ENCODE measurements at places on chromosomes 3 and 15.

DNA sequence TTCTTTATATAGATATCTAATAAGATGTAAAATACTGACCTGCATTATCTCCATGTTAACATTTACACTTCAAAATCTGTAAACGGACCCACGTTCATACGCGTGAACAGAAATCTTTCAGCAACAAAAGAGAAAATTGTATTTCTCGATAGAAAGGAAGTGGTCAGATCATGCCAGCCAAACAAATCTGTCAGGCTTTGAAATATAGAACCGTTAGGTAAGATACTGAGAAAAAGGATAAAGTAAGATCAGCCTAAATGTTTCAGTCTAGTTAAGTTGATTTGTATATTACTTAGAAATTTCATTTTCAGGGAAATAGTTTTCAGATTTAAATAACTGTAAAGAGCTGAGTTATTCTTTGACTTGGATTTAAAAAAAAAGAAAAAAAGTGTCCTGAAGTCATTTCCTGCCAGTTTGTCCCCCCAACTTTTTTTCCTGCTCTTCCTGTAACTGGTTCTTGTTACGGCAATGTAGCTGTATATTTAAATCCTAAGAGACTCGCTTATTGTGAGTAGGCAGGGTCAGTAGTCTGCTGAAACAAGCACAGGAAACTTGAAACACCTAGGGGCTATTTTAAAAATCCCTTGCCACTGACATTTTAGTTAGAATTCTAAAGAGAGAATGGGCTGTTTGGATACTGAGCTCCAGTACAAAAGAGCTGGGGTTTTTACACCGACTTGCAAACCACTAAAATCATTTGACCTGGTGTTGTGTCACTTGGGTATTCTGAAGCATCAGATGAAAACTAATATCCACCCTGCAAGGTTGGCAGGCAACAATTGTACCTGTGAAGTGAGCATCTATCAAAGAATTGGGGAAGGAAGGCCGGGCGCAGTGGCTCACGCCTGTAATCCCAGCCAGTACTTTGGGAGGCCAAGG lies 237.5 kb downstream of the UBE2E2 start:
- DNase-seq: no peak

DNA sequence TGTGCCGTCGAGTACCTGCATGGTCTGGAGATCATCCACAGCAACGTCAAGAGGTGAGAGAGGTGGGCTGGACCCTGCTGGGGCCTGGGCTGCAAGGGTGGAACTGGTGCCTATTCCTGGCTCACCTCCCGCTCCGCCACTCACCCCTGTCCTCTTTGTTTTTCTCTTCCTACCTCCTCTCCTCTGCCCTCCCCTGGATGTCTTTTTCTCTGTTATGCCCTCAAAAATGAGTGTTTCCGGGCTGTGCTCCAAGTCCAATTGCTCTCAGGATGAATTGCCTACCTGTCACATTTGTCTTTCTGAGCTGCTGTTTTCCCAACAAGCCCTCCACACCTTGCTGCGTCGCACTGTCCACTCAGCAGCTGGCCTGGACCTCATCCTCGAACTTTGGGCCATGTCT lies 28.5 kb upstream of the TATDN2 start:
- DNase-seq: no peak

DNA sequence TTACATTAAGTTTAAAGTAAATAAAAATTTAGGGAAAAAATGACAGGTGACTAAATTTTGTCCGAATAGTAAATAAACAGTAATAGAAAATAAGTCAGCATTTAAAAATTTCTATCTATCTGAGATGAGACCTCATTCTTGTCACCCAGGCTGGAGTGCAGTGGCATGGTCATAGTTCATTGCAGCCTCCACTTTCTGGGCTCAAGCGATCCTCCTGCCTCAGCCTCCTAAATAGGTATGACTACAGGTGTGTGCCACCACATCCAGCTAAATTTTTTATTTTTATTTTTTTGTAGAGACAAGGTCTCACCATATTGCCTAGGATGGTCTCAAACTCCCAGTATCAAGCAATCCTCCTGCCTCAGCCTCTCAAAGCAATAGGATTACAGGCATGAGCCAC lies 7.8 kb downstream of the KPNA4 start:
- no peak for DNase-seq

DNA sequence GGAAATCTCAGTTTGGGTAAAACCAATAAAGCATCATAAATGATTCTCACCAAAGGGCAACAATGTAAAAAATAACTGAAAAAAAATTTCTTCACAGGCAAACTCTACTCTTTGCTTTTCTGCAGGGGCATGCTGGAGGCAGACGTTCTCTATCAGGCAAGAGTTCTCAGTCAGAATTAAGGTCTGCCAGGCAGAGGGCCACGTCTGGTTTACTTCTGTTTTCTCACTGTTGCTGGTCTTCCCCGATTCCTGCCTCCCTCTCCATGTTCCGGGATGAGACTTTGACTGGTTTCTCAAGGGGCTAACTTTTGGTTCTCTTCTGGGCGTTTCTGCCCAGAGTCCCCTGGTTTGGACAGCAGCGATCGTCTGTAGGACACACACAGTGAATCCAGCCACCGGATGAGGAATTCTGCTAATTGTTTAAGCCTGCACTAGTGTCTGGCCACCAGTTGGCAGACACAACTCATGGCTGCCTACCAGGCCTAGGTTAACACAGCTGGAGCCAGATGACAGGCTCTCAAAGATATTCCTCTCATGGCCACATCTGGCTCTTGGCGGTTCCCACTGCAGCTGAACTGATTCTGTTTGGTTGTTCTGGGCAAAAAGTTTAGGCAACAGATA lies 273.1 kb downstream of the FOXP1 start:
- DNase-seq: peak; percentile 14

- no peak for DNase-seq
Observed at GRCh38 chr3:118806423-118806822, 228.2 kb downstream of the IGSF11 start.

GRCh38 chr3:150877303-150877702 lies 27.9 kb downstream of the MINDY4B start:
- DNase-seq: no peak

GRCh38 chr3:124147946-124148345 lies 156.0 kb upstream of the ROPN1 start:
- DNase-seq: no peak

DNA sequence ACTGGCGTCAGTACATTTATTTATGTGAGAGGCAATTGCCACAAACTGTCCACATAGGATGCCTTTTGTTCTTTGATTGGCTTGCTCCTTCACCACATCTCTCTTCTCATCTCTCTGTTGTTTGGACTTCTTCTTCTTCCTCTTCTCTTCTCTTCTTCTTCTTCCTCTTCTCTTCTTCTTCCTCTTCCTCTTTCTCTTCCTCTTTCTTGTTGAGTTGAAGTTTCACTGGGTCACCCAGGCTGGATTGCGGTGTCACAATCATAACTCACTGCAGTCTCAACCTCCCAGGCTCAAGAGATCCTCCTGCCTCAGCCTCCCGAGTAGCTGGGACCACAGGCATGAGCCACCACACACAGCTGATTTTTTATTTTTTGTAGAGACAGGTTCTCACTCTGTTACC lies 67.7 kb upstream of the GSK3B start:
- DNase-seq: no peak

DNA sequence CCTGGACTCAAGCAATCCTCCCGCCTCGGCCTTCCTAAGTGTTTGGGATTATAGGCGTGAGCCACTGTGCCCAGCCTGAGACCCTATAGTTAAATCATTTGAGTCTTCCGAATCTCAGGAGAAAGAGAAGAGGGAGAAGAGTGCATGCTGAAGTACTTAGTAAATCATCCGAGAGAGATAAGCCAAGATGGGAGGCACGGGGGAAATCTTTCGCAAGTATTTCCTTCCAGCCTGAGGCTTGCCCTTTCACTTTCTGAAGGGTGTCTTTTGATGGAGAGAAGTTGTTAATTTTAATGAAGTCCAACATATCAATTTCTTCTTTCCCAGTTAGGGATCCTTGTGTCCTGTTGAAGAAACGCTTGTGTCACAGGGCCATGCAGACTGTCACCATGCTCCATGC lies 97.1 kb upstream of the SLC6A6 start:
- no peak for DNase-seq

DNA sequence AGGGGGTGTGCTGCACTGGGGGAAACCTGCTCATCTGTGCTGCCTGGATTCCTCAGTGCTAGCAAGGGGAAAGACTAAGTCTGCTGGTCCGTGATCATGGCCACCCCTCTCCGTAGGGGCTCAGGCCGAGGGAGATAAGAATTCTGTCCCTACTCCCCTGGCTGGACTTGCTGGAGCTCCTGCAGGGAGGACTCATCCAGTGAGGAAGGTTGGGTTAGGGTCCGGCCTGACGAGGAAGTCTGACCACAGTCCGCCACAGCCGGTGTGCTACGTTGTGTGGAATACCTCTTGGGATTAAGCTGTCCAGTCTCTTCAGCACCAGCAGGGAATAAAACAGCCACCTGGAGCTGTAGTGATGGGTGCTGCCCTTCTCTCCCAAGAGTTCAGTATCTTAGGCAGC lies 1309.1 kb upstream of the CADM2 start:
- DNase-seq: no peak

DNA sequence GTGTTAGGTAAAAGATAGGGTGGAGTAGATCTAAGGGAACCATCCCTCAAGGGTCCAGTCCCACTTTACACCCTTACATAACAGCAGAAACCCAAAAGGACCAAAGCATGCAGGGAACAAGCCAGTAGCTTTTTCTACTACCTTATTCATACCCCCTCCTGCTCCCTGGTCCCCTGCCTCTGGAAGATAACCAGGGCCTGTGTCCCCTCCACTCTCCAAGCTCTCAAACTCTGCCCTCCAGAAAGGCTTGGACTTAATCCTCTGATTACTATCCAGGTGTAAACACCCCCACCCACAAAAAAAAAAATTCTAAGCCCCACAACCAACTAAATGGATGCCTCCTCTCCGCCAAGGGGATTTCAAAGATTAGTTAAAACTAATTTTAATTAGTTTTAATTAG lies 33.9 kb upstream of the STRIT1 start:
- DNase-seq: no peak

- DNase-seq: no peak
Observed at GRCh38 chr15:53009093-53009492, 219.0 kb upstream of the ONECUT1 start.

DNA sequence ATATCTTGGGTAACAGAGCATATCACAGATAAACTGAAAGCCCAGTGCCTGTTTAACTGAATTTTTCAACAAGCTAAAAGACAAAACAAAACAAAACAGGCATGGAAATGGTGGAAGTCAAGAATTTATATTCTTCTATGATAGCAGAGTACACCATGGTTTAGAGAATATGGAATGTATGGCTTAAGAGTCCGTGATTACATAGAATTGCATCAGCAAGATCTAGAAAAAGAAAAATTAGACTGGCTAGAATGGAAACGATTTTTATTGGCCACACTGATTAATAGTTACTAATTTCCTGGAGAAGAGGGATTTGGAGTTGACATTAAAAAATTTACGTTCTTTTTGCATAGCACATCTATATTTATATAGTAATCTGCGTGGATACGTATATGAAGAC lies 435.2 kb upstream of the DPPA4 start:
- DNase-seq: no peak

DNA sequence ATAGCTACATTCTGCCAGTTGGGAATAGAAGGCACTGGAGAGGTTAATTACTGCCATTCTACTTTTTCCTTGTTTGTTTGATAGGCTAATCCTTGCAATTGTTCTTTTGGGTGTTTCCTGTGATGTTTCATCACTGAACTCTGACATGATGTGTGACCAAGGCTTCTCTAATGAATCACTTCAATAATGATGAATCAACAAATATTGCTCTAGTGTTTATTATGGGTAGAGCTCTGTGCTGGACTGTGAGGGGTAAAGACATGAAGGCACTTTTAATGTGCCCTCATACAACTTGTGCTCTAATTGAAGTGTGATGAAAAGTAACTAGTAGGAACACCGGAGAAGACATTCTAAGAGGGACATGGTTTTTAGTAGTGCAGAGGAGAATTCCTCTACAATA lies 233.6 kb downstream of the WDR72 start:
- DNase-seq: no peak

GRCh38 chr15:74171965-74172541 lies 1.5 kb upstream of the ISLR start:
- no peak for DNase-seq

DNA sequence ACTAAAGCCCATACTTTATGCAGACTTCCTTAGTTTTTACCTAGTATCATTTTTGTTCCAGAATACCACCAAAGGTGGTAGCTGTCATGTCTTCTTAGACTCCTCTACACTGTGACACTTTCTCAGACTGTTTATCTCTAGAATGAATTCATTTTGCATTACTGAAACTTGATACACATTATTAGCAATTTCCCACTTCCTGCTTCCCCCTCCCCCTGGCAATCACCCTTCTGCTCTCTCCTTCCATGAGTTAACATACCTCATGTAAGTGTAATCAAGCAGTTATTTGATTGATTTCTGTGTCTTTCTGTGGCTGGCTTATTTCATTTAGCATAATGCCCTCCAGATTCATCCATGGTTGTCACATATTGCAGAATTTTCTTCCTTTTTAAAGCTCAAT lies 204.9 kb downstream of the STAG1 start:
- no peak for DNase-seq

GRCh38 chr3:12425850-12426579 lies 58.3 kb upstream of the TSEN2 start:
- DNase-seq: no peak

DNA sequence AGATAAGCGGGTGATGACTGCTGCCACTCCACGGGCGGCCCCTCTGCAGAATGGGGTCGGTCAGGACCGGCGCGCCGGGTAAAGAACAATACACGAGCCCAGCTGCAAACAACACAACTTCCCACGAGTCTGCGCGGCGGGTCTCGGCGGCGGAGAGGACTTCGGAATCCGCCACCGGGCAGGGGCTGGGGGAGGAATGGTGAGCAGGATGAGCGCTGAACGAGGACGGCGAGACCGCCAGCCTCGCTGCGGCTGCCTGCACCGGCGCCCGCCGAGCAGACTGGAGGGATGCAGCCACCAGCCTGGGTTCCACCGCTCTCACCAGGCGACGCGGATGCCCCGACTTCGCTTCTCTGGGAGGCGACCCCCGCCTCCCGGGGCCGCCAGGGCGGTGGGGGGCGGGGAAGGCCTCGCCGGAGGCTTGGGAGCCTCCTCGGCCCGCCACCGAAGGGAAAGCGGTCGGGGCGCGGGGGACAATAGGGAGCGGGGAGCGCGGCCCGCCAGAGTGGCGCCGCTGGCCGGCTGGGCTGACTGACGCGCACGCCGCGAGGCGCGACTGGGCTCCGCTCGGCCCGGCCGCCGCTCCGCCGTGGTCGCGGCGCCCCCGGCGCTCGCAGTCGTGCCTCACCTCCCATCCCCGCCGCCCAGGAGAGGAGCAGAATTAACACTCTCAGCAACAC lies 515 bp downstream of the ADAM10 start:
- DNase-seq: peak; percentile 53

DNA sequence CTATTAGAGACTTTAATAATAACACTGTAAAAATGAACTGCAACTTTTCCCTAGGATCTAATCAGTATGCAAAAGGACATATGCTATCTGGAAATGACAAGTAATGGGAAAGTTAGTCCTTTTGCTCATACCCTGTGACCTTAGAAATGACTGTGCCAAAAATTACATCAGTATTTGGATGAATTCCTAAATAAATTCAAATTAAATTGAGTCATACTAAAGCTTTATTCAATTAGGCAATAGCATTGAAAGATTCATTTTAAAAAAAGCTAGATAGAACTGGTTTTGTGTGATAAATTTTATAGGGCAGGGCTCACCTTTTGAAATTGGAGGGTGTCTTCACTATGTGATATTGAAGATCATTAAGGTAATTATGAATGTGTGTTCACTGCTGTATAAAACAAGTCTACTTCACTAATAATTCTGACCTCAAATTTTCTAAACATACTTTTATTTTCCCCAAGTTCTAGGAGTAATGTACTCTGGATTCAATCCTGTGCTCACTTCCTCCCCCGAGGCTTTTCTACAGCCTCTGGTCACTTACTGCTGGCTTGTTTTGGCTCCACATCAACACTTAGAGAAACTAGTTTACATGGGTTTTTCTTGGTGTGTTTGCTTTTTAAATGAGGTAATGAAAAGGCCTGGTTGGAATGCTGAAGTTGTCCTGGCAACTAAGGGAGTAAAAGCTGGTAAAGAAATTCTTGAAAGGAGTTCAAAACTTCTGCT lies 44.4 kb upstream of the SPTSSB start:
- DNase-seq: no peak
